Activated CD4-positive, CD25-positive, alpha-beta regulatory T cell treated with anti-CD3 and anti-CD28 coated beads, Interleukin-2, amount 50 U/mL, for 72 hours (primary cell): ENCODE measurements at places on chromosomes 12 and 14.

DNA sequence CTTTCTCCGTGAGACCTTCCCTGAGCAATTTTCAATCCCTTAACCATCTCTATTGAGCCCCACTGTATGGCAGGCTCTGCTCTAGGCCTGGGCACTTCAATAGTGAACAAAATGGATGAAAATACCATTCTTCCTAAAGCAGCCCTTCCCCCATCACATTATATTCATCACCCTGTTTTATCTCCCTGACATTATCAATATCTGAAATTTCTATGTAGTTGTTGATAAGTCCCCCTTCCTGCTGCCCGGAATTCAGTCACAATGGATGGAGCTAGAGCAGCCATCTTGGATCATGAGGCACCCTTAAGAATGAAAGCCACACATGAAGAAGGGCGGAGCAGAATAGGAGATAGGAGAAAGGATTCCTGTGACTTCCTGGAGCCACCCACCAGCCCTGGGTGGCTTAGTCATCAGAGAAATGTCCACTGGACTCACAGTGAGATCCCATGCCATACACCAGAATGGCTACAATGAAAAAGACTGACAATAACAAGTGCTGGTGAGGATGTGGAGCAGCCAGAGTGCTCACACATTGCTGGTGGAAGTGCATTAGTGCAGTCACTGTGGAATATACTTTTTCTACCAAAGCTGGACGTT, 33.9 kb downstream of the SCARB1 start:
- no peak for DNase-seq

- no peak for DNase-seq
Measured at GRCh38 chr14:95828649-95829265, 47.9 kb upstream of the TUNAR start.

GRCh38 chr14:31993521-31993951, 83.6 kb upstream of the ARHGAP5 start:
- no peak for DNase-seq

DNA sequence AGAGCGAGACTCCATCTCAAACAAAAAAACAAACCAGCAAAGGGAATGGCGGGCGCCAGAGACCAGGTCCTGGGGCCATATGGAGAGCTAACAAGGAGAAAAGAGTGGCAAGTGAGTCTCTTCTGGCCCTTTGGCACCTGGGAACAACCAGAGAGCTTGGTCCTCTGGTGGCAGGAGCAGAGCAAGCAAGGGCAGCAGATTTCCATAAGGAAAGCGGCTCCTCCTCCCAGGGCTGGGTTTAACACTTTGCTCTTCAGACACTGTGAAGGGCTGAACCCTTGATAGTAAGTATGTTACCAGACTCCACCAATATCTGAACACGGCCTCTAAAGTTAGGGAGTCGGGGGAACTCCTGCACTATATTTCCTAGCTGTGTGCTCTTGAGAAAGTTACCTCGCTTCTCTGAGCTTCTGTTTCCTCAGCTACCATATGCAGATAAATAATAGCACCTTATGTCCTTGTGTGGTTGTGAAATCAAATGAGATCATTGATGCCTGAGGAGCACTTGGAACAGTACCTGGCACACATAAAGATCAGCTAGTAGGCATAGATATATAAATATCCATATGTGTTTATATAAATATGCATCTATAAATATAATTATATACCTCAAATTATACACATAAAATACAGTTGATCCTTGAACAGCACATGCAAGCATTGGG, 33.4 kb upstream of the PLEKHG6 start:
- DNase-seq: no peak

DNA sequence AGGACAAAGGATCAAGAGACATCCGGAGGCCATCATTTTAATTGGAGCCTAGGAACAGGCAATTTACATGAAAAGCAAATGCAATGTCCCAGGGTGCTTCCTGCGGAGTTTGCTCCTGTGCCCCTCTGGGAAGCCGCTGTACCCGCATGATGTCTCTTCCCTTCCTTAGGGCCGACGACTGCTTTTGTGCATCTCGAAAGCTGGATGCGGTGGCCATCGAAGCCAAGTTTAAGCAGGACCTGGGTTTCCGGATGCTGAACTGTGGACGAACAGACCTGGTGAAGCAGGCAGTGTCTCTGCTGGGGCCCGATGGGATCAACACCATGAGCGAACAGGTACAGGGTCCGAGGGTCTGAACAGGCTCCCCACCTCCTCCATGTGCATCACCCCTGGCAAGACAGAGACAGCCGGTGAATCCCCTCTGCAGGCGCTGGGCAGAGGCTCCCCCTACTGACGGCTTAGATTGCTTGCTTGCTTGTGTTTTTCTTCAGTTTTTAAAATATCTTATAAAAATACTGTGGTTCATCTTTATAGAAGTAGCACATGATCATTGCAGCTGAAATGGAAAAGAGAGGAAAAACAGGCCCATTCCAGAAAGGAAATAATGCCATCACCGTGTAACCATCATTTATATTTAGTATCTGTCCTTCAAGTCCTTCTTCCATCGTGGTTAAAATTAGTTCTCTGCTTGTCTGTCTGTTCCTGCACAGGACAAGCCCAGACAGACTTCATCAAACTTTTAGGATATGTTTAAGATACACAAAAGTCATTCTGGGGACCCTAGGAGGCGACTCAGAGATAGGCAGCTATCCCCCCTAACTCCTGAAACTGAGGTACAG, 75.4 kb upstream of the PWP1 start:
- no peak for DNase-seq

GRCh38 chr12:24960222-24960855, 11.4 kb upstream of the BCAT1 start:
- DNase-seq: no peak
